DND-41 (cell line): ENCODE measurements at places on chromosomes 1 and 21.

GRCh38 chr1:164651351-164651951 lies 92.5 kb downstream of the PBX1 start:
- DNase-seq: no peak

DNA sequence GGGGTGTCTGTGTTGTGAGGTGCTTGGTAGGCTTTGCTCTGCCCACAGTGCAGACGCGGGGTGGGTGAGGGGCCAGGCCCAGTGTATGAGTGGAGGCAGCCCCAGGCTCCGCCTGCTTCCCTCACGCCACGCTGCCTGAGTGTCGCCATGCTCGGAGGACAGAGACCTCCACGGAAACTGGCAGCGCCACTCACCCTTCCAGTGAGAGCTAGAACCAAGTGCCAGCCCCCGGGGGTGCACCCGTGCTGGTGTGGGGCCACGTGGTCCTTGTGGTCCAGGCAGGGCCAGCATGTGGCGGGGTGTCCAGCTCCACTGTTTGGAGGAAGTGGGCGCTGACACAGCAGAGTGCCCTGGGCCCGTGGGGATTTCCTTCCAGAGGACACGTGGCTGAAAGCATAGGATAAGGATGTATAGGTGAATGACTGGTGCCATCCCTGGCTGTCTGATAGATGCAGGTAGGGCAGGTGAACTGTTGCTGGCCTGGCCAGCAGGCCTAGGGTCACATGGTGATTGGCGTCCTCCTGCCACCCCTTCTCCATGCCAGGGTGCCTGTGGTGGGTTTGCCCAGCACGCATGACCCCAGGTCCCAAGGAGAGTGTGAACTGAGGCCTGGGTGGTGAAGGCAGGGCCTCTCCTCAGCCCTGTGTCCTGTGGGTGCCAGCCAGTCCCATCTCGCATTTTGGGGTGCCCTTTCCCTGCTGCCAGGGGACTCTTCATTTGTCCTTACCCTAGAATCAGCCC lies 3.8 kb downstream of the LRRC3 start:
- no peak for DNase-seq

GRCh38 chr1:207424570-207425131 lies 29.5 kb upstream of the CR2 start:
- no peak for DNase-seq

- DNase-seq: no peak
These were observed 31.2 kb upstream of the TACSTD2 start for GRCh38 chr1:58608297-58608696.

DNA sequence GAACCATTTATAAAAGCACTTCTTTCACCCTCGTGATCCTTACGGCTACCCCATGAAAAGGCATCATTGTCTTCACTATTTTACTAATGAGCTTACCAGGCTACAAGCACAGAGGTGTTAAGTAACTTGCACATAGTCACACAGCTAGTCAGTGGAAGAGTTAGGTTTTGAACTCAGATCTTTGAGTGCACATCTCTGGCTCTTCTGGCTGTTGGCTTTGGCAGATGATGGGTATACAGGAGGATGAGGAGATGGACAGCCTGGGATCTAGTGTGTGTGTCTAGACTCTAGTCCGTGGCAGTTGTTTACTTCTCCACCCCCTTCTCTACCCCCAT lies 11.6 kb downstream of the VANGL2 start:
- DNase-seq: no peak

DNA sequence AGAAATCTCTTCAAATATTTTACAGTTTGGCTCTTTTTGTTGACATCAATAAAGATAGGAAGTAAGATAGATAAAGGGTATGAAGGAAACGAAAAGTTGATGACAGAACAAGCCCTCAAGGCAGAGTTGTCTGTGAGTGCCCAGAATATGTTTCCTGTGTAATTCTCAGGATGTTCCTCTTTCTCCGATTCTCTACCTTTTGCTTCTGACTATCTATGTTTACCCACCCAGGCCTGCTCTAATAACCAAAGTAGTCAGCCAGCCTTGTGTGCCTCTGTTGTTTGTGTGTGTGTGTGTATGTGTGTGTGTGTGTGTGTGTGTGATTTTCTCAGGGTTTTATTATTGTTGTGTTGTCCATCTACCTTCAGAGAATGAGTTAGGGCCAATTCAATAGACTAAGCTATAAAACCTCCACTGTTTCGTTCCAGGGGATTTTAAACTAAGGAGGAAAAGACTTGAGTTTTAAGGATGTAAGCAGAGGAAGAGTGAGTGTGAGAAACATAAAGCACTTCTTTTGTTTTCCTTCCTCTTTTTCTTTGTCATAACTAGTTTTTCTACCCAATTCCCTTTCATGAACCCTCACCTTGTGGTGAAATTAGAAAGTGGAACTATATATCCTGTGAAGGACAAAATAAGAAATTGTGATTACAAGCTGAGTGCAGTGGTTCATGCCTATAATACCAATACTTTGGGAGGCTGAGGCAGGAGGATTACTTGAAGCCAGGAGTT lies 627.4 kb upstream of the NR5A2 start:
- no peak for DNase-seq

DNA sequence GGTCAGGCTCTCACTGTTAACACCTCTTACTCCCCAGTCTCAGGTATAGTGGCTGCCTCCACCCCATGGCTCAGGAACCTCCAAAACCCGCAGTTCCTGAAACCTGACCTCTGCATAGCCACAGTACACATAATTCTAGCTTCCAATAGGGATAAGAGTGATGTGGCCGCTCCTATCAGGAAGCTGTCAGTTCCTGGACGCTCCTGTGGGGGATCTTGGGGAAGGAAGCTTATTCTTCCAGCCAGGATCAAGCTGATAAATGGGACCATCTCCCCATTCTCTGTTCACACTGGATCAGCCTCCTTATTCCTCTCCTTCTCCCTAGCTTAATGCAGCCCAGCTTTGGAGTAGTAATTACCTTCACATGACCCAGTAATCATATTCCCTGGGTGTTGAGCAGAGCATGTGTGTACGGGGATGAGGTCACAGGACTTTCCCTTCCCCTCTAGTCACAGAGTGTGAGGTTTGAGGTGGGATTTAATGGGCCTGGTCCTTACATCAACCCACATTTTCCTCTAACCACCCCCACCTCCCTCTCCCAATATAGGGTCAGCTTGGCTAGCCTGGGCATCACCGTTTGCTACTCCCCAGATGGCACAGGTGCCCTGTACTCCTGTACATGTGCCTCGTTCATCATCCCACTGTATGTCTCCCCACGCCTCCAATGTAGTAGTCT lies 7.0 kb upstream of the POU3F1 start:
- no peak for DNase-seq

GRCh38 chr1:198462365-198463019 lies 78.0 kb downstream of the ATP6V1G3 start:
- DNase-seq: no peak

DNA sequence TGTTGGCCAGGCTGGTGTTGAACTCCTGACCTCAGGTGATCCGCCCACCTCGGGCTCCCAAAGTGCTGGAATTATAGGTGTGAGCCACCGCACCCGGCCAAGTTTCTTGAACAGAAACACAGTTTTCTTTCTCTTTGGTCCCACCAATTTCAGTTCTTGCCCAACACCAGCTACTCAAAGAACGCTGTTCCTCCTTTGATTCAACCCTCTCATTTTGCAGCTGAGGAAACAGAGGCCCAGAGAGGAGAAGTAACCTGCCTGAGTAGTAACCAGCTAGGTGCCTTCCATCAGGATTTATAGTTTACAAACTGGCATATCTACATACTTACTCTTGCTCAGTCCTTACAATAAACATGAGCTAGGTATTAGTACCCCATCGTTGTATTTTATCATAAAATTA lies 119.9 kb downstream of the SYF2 start:
- no peak for DNase-seq

DNA sequence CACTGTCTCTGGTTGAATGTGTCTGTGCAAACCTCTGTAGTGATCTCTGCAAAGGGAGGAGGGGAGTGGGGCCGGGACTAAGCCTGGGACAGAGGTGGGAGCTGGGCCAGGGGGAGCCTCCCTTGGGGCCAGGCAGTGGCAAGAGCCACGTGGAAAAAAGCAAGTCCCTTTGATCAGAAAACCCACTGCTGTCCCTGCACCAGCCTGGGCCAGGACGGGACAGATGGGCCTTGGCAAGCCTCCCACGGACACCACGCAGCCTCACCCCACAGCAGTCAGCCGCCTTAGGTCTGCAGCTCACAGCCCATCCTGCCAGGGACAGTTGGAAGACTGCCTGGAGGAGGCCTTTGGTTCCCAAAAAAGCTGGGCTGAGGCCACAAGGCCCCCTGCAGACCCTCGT lies 11.7 kb upstream of the TRAPPC10 start:
- DNase-seq: no peak

GRCh38 chr1:216186141-216186540 lies 237.1 kb downstream of the USH2A start:
- DNase-seq: no peak

DNA sequence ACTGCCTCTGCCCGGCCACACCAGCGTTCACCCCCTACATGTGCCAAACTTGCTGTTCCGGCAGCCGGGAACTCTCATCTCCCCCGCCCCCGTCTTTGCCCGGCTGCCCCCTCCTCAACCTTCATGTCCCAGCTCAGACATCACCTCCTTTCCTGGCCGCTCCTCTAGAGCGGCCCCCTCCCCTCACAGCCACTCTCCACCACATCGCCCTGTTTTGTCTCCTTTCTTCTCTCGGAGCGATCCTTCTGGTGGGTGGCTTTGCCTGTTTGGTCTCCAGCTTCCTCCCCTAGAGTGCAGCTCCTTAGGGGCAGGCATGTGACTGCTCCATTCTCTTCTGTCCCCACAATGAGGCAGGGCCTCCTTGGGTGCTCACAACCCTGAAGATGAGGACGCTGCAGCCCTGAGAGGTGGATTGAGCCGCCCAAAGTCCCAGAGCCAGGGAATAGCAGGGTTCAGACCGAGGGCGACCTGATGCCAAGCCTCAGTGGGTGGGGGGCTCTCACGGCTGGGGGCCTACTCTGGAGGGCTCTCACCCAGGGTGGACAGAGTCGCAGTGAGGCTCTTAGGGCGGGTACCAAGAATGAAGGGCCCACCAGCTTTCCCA lies 44.9 kb upstream of the ECE1 start:
- no peak for DNase-seq

- DNase-seq: no peak
These were observed 28.3 kb downstream of the KIRREL1 start for GRCh38 chr1:158021721-158022120.

- no peak for DNase-seq
These were observed 4.4 kb downstream of the DENND4B start for GRCh38 chr1:153941826-153942725.

DNA sequence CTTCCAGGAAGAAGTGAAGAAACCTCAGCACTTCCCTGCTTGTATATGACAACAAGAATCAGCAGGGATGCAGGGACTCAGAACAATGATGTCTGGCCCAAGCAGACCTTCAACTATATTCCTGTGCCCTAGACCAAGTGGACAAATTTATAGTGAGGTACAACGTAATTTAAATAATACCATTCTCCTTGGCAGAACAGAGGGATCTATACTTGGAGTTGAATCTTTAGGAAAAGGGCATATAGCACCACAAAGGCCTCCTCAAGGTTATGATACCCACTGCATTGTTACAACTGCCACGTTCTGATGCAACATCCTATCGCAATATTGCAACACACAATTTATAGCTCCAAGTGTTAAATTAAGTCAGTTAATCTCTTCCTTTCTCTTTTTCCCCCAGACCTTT lies 29.1 kb upstream of the GFI1 start:
- no peak for DNase-seq

- no peak for DNase-seq
These were observed 40.0 kb downstream of the SYNJ1 start for GRCh38 chr21:32687643-32688345.

- DNase-seq: no peak
These were observed 619 bp upstream of the IGFN1 start for GRCh38 chr1:201190005-201190404.
